ENCODE measurements at places on chromosomes 2 and 18.

- DNase-seq, result no peak
Measured at GRCh38 chr18:59451963-59452362, 92.9 kb upstream of the LMAN1 start.

GRCh38 chr2:47256416-47257087 lies 101.4 kb upstream of the STPG4 start:
- DNase-seq, result no peak

DNA sequence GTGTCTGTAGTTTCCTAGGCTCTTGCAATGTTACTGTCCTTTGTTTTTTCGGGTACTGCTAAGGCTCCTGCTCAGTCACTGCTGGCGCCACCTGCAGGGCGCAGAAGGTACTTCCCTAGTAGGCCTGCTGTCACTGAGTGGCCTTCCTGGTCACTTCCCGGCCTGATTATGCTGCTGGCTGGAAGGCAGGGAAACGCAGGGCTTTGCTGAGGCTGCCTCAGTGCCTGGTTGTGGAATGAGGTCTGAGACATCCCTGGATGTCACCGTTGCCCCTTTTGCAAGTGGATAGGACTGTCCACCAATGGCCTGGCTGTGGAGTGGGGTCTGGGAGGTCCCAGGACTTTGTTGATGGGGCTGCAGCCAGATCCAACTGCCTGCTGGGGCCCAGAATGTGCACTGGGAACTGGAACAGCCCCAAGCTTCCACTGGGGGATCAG lies 13.1 kb downstream of the DAW1 start:
- DNase-seq, result peak; percentile 76

DNA sequence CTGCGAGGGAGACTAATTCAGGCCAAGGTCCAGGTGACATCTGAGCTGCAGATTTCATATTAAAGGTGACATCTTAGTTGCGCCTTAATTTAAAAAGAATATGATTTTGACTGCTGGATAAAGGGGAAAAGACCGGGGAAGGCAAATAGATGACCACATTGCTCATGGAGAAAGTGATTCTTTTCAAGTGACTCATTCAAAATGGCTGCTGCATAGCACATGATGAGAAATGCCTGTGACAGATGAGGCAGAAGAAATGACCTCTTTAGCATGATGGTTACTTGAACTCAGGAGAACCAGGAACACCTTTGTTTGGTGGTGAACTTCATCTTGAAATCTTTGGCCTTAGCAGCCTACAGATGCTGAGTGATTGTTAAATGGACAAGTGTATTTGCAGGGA lies 385.8 kb upstream of the TRIB2 start:
- no peak for DNase-seq

DNA sequence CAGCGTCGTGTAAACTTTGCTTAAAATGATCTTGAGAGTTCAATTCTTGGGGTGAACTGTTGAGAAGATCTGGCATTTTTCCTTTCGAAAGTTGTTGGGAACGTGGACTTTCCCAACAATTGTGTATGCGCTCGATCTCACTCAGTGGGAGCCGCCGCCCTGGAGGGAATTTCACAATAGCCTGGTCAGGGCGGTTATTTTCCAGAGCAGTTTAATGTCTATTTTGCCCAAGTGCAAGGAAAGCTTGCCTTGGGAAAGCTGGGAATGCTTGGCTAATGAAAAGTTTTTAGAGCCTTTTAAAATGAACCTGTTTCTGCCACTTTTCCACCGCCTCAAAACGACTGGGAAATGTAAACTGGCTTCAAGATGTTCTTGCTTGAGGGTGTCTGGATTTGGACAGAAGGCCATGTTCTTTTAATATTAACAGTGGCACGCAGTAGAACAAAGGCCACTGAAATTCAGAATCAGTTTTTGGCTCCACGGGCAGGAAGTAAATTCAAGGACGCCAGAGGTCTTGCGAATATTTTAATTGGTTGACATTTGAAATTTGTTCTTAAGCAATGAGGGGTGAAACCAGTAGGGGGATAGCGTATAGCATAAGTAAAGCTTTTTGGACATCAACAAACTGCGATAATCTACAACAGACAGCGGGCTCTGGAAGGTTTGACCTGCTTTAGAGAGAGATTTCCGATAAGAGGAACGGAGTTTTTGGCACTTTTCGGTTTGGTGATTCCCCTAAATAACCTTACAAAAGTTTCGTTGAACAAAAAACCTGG lies 1.2 kb downstream of the CFLAR start:
- DNase-seq, result peak; percentile 57

DNA sequence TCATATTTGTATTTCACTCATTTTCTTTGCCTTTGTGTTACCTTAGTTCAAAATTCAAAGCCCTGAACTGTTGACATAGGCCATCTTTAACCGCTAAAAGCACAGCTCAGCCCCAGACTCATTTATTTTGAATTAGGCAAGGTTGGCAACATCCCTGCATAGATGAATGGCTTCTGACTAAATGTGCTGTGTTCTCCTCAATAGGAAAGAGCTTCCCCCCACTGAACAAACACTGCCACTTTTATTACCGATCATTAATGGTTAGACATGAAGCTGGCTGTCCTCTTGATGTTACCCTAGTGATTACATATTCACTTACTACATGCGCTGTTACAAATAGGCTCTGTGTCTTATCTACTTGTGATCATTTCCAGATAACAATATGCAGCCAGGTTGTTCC lies 170.7 kb downstream of the ADCYAP1 start:
- no peak for DNase-seq

All from GM10248 (cell line).